Non-pigmented ciliary epithelial cell (primary cell): ENCODE measurements at places on chromosomes 2 and 18.
A peak's percentile ranks its signal among the peaks of the same experiment; 100 is the strongest.

DNA sequence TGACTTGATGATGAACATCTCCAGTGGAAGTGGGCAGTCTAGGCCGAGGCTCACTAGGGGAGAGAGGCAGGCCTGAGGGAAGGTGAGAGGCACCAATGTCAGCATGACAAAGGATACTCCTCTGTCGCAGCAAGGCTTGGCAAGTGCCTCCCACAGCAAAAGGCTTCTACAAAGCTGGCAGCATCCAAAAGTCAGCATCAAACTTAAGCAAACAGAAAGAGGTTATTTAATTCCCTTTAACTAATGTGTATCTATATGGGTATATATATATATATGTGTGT lies 41.6 kb downstream of the NIFK start:
- DNase-seq = no peak

GRCh38 chr2:11122380-11122779 lies 32.9 kb upstream of the SLC66A3 start:
- DNase-seq = no peak

GRCh38 chr18:79747156-79747845 lies 50.4 kb upstream of the KCNG2 start:
- DNase-seq = no peak

DNA sequence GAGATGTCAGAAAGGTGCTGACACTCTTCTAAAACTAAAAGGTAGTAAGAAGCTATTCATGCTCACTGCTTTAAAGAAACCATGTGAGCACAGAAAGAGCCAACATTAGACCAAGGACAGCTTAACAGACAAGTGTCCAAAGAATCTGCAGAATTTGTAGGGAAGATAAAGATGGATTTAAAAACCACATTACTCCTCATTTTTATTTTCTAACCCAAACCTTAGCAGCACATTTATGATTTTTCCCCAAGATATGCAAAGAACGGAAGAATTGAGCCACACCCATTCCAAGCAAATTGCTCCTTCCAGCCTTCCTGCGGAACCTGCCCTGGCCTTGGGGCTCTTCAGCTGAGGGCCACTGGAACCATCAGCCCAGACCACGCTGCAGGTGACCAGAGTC lies 26.9 kb downstream of the MBP start:
- no peak for DNase-seq

DNA sequence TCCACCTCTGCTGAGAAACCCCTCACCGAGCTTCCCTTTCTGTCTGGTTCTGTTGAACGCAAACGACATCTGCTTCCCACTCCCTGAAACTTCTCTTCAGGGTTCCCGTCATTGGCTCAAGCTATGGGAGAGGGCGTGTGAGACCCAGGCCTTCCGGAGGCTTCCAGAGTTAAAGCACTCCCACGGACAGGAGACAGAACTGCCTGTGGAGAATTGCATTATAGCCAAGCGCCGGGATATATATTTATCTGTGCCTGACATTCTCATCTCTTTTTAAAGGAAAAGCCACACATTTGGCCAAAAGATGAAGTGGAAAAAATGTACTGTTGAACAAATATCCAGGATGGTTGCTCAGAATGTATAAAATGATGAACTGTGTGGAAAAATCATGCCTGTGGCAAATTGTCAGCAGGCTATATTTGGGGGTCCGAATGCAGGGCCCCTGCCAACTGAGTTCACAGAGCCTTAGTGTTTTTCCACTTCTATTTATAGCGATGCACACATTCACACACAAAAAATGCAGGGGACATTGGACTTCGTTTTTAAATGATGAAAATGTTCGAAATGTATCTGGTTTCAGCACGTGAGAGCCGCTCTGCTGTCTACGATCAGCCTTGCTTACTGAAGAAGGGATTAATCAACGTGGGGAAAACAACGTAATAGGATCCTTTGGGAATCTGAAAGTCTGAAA lies 59.5 kb downstream of the E2F6 start:
- DNase-seq = no peak

GRCh38 chr2:210399440-210400041 lies 77.0 kb downstream of the LANCL1 start:
- DNase-seq = no peak

- no peak for DNase-seq
Observed at GRCh38 chr2:69223759-69224511, 163.1 kb downstream of the GFPT1 start.

GRCh38 chr2:148582679-148583511 lies 61.7 kb upstream of the EPC2 start:
- no peak for DNase-seq

- no peak for DNase-seq
Observed at GRCh38 chr18:22767653-22768052, 165.5 kb upstream of the RBBP8 start.

DNA sequence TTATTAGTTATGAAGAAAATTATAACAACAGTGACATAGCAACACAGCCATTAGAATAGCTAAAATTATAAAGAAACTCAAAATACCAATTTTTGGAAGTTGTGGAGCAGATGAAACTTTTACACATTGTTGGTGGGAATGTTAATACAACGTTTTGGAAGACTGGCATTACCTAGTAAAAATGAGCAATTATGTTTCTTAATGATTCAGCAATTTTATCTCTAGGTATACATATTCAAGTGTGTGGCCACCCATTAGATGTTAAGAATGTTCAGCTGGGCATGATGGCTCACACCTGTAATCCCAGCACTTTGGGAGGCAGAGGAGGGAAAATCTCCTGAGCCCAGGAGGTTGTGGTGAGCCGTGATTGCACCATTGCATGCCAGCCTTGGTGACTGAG lies 78.8 kb downstream of the INSIG2 start:
- DNase-seq = no peak

GRCh38 chr2:85537600-85538506 lies 1.1 kb upstream of the MAT2A start:
- no peak for DNase-seq

DNA sequence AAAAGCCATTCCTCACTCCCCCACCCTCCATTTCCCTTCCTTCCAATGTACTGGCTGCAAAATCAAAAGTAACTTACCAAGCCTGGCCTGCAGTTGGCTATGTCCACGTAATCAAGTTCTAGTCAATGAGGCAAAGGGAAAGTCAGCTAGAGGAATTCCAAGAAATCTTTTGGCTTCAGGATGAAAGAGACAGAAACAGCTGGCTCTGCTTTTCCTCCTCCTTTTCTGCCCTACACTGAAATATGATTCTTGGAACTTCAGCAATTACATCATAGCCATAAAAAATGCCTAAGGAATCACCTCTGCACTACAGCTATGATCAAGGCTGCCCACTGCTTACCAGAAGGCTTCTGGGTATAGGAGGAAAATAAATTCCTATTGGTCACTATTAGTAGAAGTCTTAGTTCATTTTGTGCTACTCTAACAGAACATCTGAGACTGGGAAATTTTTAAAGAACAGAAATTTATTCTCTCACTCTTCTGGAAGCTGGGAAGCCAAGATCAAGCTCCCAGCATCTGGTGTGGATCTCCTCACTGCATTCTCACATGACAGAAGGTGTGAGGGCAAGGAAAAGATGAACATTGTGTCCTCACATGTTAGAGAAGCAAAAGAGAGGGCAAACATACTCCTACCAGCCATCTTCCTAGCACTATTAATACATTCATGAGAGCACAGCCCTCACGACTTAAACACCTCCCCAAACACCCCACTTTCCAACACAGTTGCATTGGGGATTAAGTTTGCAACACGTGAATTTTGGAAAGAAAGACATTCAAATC lies 219.9 kb downstream of the TMX3 start:
- DNase-seq = peak; percentile 84

- DNase-seq = no peak
Observed at GRCh38 chr2:132747046-132747445, 77.0 kb upstream of the LYPD1 start.

DNA sequence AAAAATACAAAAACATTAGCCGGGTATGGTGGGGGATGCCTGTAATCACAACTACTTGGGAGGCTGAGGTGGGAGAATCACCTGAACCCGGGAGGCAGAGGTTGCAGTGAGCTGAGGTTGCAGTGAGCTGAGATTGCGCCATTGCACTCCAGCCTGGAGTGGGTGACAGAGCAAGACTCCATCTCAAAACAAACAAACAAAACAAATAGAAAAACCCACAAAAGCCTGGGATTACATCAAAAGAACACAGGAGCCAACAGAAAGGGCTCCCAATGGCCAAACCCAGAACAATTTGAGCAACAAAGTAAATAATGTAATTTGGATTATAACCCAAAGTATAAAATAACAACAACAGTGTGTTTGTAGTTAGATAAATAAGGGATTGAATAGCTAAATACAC lies 159.8 kb downstream of the UXS1 start:
- DNase-seq = no peak

- DNase-seq = no peak
Observed at GRCh38 chr18:8034674-8035073, 467.6 kb downstream of the PTPRM start.

- DNase-seq = no peak
Observed at GRCh38 chr2:206062724-206063123, 23.2 kb downstream of the INO80D start.

GRCh38 chr2:237451643-237452469 lies 35.2 kb upstream of the MLPH start:
- no peak for DNase-seq

DNA sequence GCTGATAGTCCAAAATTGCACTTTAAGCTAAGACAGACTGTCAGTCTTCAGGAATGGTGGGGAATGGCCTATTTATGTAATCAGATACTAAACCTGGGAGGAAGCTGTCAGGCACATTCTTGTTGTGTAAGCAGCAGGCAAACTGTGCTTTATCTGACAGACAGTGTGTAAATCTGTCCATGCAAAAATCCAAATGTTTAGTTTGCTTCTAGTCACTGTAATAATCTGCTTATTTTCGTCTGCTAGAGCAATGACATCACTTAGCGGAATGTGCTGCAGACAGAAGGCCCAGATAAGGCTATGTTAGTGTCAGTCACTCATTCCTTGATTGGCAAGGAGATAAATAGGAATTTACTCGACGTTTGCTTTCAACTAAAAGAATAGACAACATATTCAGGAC lies 263.5 kb downstream of the ZNF407 start:
- DNase-seq = no peak

- no peak for DNase-seq
Observed at GRCh38 chr18:41599466-41599865, 355.6 kb upstream of the PIK3C3 start.

GRCh38 chr2:52445686-52446085 lies 1321.9 kb upstream of the CHAC2 start:
- no peak for DNase-seq

- peak; percentile 92 for DNase-seq
Observed at GRCh38 chr2:36277146-36277808, 78.3 kb upstream of the CRIM1 start.

DNA sequence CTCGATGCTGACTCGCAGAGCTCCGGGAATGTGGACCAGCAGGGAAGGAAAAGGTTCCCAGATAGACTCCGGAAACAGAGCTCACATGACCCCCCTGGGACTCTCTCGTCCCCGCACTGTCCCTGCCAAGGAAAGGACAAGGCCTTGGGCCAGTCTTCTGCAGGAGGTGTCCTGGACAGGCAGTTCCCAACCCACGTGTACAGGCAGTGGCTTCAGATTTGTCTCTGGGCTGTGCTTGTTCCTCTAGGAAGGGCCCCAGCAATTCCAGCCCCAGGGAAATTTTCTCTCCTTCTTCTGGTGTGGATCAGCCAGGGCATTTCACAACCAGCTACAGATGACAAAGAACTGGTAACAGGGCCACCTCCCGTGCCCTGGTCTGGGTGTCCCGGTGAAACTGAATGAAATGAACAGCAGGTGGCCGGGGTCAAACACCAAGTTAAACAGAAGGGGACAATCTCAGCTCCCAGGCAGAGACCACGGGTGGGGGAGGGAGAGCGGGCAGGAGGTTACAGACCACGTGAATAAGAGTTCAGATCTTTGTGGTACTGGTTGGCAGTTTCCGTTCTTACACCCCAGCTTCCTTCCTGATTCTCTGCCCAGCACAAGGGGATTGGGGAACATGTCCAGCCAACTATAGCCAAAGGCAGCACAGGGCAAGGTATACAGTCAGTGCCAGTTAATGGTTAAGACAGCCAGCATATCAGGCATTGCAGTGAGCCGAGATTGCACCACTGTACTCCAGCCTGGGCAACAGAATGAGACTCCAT lies 52.2 kb upstream of the CAB39 start:
- DNase-seq = no peak

DNA sequence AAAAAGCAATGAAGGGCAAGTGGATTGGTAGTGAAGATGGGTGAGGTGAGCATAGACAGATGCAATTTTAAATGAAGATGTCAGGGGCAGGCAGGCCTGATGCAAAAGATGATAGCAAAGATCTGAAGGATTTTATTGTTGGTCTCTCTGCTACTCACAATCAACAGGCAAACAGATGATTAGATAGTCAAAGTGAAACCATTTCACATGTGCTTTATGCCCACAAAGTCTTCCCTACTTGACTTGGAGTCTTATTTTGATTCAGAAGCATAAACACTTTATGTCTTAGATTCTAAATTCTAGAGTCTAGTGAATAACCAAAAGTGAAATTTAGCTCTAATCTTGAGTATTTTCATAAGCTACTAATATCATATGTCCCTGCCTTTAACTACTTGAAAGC lies 153.8 kb upstream of the HNRNPA3 start:
- DNase-seq = no peak

DNA sequence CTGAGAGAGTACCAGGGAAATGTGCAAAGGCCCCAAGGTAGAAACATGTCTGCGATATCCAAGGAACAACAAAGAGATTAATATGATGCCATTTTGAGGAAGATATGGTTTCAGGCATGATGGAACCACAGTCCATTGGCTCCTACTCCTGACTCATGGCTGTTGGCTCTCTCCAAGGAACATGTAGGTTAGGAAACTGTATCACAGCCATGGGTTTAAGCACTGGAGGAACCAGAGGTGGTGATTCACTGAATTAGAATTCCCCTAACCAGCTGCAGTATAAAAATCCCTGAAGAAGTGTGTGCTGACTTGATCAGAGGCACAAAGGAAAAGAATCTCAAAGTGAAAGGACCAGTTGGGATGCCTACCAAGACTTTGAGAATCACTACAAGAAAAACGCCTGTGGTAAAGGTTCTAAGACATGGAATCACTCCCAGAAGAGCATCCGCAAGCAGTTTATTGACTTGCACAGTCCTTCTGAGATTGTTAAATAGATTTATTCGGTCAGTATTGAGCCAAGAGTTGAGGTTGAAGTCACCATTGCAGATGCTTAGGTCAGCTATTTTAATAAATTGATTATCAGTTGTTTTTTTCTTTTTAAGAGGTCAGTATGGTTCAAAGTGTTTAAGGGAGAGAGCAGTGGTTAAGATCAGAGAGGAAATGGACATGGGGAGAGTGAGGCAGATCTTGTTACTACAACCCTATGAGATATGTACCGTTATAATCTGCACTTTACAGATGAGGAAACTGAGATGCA lies 110.7 kb upstream of the OTX1 start:
- peak; percentile 92 for DNase-seq

GRCh38 chr2:16726147-16726546 lies 60.5 kb upstream of the CYRIA start:
- no peak for DNase-seq

- DNase-seq = no peak
Observed at GRCh38 chr2:226877491-226877890, 41.6 kb downstream of the RHBDD1 start.

GRCh38 chr2:207473049-207473930 lies 56.5 kb upstream of the CREB1 start:
- peak; percentile 74 for DNase-seq
